ENCODE measurements at places on chromosomes 1 and 21.
A peak's percentile ranks its signal among the peaks of the same experiment; 100 is the strongest.

- no peak for DNase-seq
Measured at GRCh38 chr1:86507935-86508582, 38.8 kb upstream of the CLCA4 start.

GRCh38 chr1:62295921-62296491, 23.2 kb downstream of the KANK4 start:
- DNase-seq: no peak

GRCh38 chr1:25556132-25556670, 12.8 kb downstream of the LDLRAP1 start:
- no peak for DNase-seq

- no peak for DNase-seq
Measured at GRCh38 chr1:89060091-89060490, 4.9 kb downstream of the GBP1 start.

- DNase-seq: no peak
Measured at GRCh38 chr1:15110867-15111230, 42.7 kb upstream of the TMEM51 start.

DNA sequence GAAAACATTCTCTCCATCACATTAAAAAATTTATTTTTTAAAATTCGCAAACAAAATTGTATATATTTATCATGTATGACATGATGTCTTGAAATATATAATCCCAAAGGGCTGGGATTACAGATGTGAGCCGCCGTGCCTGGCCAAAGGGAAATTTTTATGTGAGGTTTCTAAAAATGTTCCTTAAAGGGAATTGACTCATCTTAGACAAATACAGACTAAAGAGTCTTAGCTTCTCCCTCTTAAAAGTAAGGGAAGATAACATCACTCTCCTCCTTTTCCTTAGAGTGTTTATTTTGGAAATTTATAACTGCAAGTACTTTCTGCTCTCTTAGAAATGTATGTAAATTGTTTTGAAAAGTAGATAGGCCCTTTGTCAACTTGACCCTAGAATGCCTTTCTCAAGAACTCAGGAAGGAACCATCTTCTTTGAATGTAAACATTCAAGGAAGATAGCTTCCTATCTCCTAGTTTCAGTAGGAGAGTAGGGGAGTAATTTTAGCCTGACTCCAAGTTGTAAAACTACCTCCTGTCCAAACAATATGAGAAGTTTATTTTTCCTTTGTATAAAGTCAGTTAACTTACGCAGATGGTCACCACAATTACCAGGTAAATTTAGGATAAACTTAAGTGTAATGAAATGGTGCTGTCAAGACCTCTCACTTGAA, 59.5 kb downstream of the C21orf91 start:
- DNase-seq: no peak

GRCh38 chr21:36517366-36518075, 37.6 kb upstream of the CLDN14 start:
- no peak for DNase-seq

DNA sequence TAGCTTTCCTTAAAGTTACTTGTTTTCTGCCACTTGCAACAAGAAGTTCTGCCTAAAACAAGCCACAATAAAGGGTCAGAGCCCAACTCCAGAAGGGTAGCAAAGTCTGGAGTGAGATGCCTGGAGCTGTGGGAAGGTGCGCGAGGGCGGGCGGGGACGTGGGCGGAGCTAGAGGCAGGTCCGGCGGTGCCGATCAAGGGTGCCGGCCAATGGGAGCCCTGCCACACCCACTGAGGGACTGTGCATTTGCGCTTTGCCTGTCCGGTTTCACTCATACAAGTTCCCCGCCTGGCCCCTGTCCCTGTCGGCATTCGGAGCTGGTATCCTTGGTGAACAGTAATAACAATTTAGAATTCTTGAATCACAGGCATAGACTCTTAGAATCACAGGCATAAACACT, 732.4 kb downstream of the MATN1 start:
- no peak for DNase-seq

DNA sequence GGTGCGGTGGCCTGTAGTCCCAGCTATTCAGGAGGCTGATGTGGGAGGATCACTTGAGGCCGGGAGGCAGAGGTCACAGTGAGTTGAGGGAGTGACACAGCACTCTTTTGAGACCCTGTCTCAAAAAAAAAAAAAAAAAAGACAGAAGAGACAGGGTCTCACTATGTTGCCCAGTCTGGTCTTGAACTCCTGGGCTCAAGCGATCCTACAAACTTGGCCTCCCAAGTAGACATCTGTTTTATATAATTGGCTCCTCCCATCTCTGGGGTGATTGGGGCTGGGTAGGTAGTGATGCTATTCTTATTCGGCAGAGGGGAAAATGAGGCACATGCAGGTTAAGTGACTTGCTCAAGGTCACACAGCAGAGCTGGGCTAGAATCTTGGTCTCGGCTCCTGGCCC, 23.6 kb upstream of the VPS13D start:
- no peak for DNase-seq

DNA sequence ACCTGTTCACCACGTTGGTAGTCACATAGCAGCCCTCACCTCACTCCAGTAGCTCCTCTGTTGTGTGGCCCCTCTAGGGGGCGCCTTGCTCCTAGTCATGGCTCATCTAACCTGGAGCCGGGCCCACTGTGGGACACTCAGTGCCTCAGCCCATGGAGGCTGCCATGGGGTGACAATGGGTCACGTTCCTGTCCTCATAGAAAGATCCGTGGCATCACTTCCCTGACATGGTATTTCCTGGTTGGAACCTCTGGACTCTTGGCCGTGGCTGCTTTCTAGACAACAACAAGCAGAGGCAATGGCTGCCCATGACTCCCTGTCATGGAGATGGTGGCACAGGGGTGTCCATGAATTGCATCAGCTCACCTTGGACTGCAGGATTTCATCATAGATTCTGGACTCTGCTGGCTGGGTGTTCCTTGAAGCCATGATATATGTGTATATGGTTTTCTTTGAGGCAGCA, 27.5 kb upstream of the SLAMF6 start:
- DNase-seq: no peak

DNA sequence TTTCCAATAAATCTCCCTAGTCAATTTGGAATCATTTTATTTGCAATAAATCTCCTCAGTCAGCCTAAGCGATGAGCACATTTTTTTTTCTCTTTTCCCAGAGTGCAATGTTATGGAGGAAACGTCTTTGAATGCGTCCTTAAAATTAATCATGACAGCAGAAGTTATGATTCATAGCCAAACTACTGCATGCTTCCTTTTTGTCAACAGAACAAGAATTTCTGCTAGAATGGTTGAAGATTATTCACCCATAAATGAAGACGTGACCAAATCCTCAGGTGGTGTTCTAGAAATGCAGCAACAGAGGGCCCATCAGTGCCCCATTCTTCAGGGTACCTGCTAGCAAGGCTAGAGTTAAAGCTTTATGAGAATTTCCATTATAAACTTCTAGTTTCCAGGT, 407.9 kb upstream of the PKN2 start:
- no peak for DNase-seq

GRCh38 chr1:30868833-30869435, 39.6 kb downstream of the SDC3 start:
- DNase-seq: no peak

DNA sequence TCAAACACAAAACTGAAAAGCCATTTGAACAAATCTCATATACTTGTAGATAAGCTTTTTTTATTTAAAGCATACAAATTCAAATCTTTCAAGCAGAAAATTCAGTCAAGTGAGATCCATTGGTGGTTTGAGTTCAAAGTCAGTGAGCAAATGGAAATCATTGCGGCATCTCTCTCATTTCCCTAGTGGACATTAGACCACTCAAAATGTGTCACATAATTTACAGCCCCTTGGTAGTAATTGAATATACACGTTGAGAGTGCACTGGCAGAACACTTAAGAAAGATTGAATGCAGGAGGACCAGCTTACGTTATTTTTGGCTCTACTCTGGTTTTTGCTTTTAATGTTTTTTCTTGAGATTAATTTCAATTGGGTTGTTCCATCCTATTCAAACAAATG, 633.7 kb downstream of the USP25 start:
- no peak for DNase-seq

DNA sequence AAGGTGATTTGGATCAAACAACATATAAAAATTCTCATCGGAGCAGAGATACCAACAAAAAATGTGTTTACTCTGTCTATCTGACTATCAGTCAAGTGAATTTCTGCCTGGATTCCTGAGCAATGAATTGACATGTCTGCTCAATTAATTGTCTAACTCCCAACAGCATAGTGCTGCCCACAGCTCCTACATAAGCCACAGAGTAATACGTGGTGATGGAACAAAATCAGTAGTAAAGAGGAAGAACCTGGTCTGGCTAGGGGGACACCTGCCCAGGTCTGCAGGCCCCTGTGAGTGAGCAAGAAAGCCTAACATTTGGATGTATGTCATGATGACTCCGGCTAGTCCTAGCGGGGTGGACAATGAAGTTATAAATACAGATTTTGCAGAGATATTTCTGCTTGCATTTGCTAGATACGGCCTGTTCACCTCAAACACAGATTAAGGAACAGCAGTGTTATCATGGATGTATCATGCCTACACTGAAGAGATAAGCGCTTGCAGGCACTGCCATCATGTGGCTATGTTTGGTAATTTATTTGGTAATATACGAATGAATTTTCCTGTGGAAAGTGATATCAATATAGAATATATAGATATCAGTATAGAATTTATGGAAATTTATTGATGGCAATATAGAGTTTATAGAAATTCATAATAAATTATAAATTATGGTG, 69.6 kb upstream of the LRRC8B start:
- peak; percentile 5 for DNase-seq

Data from GM12864 (cell line).